ENCODE measurements at places on chromosomes 7 and 10. TPM values are rescaled to one million over a fixed set of nuclear protein-coding genes. Genes with fewer than 3 reads are reported as not detected.

- DNase-seq: no peak
These were observed 711.0 kb upstream of the LRRTM3 start for GRCh38 chr10:66214721-66215404.

DNA sequence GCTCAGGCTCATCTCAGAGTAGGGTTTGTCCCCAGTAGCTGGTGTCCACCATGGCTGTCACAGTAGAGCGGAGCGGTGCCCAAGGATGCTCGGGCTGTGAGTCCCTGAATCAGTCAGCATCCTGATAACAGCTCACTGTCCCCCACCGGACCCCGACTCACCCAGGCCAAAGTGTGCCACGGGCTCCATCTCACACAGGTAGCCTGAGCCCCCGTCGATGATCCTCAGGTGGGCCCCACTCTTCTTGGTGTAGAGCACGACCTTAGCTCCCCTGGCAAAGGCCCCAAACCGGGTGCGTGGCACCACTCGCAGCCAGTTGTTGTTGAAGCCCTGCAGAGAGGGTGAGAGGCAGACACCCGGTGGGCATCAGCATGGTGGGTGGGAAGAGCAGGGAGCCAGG is 45.4 kb downstream of the GOLGA7B start:
- DNase-seq: no peak

GRCh38 chr7:150384406-150385301 is 5.5 kb downstream of the ZNF775 start:
- no peak for DNase-seq

AMPH gene
- 17.3 TPM for polyA plus RNA-seq

- DNase-seq: no peak
These were observed 139.1 kb downstream of the WNT2 start for GRCh38 chr7:117183729-117184128.

ADRB1 gene
- polyA plus RNA-seq: not detected

- no peak for DNase-seq
These were observed 78.2 kb upstream of the SEC61G start for GRCh38 chr7:54837168-54837567.

- DNase-seq: no peak
These were observed 63.7 kb upstream of the STEAP1B start for GRCh38 chr7:22563621-22564241.

Measured in AG04450 (cell line).